ENCODE measurements at places on chromosomes 13 and 19.

DNA sequence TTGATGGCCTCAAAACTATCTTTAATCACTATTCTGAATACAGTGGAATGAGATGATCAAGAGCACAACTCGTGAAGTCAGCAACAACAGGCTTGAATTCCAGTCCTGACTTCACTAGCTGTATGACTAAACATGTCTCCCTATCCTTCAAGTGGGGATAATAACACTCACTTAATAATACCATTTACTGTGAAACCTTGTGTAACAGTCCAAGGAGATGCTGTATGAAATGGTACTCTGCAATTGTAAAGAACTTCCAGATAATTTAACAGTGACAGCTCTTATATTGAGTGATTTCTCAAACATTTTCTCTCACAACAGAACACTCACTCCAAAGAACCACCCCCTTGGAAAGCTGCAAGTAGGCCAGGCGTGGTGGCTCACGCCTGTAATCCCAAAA lies 823.1 kb downstream of the DIAPH3 start:
- DNase-seq, result no peak

GRCh38 chr19:1076951-1077350 lies 10.0 kb downstream of the ARHGAP45 start:
- no peak for DNase-seq

GRCh38 chr13:75479102-75479740 lies 2.7 kb downstream of the TBC1D4 start:
- DNase-seq, result no peak

DNA sequence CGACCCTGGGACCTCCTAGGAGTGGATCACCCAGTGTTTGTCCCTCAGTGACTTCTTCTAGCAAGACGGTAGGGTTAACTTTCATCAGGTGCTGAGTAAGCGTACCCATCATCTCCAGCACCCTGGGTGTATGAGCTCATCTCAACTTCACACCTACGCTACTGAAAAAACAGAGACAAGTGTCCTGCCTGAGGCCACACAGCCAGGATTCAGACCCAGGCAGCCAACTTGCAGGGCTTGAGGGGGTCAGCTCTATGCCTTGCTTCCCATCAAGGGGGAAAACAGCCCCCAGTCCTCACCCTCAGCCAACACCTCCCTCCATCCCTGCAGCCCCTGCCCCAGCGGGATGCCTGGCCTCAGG lies 4.6 kb downstream of the TLE2 start:
- DNase-seq, result no peak

DNA sequence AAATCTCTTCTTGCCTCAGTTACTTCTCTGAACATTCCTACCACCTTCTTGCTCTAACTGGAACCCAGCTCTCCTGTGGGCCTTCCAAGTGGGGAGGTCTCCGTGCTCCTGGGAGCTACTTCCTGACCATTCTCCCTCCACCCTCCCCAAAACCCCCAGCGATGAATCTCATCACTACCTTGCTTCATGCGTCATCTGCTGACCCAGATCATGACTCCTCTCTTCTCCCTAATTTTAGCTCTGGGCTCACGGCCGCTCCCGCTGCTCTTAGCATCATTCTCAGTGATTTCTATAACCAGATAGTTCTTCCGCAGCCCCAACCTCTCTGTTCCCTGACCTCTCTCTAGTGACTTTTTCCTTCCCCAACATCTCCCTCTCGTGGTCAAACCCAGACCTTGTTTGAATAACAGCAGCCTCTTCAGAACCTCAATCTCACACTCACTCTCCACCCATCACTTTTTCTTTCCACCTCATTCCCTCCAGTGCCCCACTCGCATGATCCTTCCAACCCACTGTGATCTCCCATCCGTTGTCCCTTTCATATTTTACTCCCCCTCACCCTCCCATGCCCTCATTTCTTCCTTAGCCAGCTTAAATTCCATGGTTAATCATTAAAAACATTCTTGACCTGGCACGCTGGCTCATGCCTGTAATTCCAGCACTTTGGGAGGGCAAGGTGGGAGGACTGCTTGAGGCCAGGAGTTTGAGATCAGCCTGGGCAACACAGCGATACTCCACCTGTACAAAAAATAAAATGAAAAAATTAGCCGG lies 21.8 kb downstream of the MRPS12 start:
- peak; percentile 16 for DNase-seq

- no peak for DNase-seq
These were observed 11.0 kb downstream of the ZNF665 start for GRCh38 chr19:53182202-53182601.

GRCh38 chr19:31378404-31378803 lies 29.2 kb upstream of the TSHZ3 start:
- DNase-seq, result peak; percentile 95

GRCh38 chr19:57317503-57317902 lies 2.8 kb upstream of the ZNF543 start:
- no peak for DNase-seq

DNA sequence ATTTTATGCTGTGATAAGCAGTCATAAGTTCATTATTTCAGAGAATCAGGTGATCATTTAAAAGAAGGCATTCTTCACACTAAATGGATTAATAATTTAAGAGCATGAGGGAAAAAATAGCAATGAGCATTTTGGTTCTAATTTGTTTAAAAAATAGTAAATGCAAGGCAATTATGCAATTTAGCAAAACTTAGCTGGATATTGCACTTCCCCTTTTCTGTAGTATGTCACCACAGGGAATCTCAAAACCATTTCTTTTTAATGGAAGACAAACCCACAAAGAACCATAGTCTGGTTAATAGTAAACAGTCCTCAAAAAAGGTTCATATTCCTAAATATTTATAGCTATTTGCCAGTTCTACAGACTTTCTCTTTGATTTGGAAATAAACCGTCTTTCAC lies 30.2 kb downstream of the COG6 start:
- DNase-seq, result no peak

- peak; percentile 16 for DNase-seq
These were observed 1.3 kb upstream of the BSG start for GRCh38 chr19:570937-571565.

GRCh38 chr13:65606622-65607021 lies 1623.5 kb downstream of the PCDH9 start:
- peak; percentile 58 for DNase-seq

- DNase-seq, result no peak
These were observed 1004.3 kb downstream of the SLITRK5 start for GRCh38 chr13:88675347-88675996.

DNA sequence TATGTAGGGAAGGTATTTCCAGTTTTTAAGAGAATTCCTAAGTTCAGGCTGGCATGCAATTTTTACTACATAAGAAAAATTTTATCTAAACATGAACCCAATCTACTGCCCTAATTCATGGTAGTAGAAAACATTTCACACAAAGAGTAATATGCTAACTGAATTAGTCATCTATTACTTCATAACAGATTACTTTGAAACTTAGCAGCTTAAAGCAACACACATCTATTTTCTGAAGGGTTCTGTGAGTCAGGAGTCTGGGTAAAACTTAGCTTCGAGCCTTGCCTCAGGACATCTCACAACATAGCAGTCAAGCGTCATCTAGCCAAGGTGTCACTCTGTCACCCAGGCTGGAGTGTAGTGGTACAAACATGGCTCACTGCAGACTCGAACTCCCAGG lies 537.5 kb downstream of the DCT start:
- DNase-seq, result no peak

- no peak for DNase-seq
These were observed 104.6 kb downstream of the COL4A2 start for GRCh38 chr13:110411688-110412059.

- peak; percentile 84 for DNase-seq
These were observed 379.4 kb downstream of the KLF12 start for GRCh38 chr13:73754727-73755292.

GRCh38 chr19:47239610-47240296 lies 8.8 kb upstream of the BBC3 start:
- peak; percentile 55 for DNase-seq

GRCh38 chr19:55703790-55704215 lies 28.8 kb downstream of the EPN1 start:
- DNase-seq, result peak; percentile 27

GRCh38 chr13:62292714-62293480 lies 877.2 kb upstream of the PCDH20 start:
- peak; percentile 3 for DNase-seq

DNA sequence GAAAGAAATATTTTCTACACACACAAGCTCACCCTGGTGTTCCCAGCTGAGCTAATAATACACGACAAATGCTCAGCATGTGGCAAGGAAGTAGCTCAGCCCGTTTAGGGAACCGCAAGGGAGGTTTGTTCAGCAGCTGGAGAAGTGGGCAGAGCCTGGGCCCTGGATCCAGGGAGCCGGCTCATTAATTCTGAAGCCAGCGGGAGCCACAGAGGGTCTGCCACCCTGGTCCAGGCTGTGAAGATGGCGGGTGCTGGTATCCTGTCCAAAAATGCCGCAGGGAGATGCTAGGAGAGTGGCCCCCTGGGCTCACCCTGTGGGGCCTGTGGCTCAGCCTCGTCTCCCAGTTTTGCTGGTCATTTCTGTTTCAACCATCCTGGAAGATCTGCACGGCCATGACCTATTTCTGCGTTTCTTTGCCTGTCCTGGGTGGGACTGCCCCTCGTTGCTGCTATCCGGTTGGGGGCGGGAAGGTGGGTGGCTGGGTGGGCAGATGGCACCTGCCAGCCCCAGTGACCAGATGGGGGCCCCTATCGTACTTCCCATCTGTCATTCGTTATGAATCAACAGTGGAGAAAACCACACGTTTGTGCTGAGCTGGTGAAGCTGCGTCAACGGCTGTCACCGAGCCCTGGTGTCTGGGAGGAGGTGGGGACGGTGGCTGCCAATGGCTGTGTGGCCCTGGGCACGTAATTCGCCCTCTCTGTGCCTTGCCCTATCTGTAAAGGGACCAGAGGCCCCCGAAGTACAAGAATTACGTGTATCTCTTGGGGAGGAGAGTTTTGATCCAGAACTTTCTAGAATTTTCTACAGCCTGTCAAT lies 2.7 kb upstream of the GNA15 start:
- DNase-seq, result peak; percentile 24

GRCh38 chr19:58326501-58326913 lies 287 bp upstream of the ZSCAN22 start:
- no peak for DNase-seq
